ENCODE measurements at places on chromosomes 5 and 9.

- DNase-seq = no peak
These were observed 26.5 kb downstream of the WNK2 start for GRCh38 chr9:93210324-93210973.

DNA sequence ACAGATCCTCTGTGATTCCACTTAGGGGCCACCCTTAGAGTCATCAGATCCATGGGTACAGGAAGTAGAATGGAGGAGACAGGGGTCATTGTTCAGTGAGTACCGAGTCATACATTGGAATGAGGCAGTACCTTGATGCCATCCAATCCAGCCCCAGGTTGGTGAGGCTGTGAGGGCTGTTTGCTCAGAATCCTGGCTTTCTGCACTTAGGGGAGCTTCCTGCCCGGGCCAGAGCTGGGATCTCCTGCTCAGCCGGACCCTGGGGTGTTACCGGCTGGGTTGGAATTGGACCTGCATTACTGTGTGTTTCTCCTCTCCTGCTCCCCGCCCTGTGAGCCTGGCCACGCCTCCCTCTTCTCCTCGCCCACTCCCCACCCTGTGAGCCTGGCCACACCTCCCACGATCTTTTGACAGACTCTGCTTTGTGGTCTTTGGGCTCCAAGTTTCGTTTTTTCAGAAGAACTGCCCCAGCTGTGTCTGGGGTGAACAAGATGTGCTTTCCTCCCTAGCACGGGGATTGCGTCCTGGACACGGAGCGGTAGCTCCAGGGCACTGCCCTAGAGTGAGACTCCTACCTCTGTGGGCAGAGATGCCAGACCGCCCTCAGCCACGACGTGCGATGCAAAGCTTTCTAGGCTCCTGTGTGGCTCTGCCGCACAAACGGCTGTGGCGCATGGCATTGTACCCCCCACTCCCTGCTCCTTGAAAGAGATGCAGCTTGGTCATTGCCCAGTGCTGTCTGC is 15.4 kb downstream of the TRAF2 start:
- DNase-seq = peak; percentile 66

DNA sequence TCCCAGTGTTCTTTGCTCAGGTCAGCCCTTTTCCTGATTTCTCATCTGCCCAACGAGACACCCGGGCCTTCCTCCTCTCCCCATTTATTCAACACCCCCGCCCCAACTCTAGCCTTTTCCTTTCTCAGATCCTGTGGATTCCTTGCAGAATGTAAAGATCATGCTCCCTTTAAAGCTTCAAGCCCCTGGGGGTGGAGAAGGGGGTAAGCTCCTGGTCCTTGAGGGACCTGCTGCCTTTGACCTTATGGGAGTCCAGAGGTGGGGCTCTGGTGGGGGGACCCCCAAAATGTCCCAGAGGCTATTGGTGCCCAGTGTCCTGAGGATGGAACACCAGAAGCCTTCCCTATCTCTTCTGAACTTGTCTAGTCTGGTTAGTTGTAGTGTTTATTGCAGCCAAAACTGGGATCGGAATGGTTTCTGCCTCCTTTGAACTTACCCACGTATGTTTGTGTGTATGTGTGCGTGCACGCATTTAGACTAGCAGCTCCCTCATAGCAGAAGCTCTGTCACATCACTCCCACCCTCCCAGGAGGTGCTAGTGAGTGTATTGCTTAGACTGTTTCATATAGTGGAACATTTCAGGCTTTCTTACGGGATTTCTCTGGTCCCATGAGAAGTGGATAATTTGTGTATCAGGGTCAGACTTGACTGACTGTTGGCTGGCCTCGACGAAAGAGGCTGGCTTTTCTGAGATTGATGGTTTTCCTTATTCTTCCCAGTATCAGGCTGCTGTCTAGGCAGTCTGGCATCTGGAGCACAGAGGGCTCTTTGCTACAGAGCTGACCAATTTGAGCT is 1.1 kb downstream of the GALNT10 start:
- DNase-seq = peak; percentile 34

GRCh38 chr5:146047396-146047795 is 58.0 kb downstream of the PLAC8L1 start:
- no peak for DNase-seq
